Suppressor macrophage (primary cell): ENCODE measurements at places on chromosomes 6 and 20.
A peak's percentile ranks its signal among the peaks of the same experiment; 100 is the strongest.

DNA sequence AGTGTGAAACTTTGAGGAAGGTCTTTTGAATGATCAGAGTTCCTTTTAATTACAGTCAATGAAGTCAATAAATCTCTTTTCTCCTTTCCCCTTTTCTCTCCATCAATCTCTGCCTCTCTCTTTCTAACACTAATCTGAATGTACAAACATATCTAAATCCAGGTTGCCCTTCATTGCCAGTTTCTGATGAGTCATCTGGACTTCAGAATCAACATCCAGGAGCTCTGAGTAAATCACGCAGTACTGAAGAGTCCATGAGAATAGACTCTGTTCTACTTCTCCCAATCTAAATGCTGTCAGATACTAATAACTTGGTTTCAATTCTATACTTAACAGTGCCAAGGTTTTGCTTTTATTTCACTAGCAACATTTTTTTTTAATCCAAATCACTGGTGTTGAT is 238.7 kb upstream of the THEMIS start:
- no peak for DNase-seq

GRCh38 chr6:30570263-30570662 is 979 bp upstream of the ABCF1 start:
- DNase-seq = no peak

DNA sequence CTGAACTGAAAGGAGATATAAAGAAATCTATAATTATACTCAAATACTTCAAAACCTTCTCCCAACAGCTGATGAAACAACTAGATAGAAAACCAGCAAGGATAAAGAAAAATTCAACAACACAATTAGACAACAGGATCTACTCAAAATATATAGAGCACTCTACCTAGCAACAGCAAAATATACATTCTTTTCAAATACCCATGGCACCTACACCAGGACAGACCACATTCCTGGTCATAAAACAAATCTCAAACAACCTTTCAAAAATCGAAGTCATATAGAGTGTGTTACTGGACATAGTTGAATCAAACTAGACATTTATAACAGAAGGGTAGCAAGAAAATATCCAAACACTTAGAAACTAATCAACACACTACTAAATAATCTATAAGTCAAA is 43.2 kb downstream of the RNF24 start:
- no peak for DNase-seq

- DNase-seq = no peak
Observed at GRCh38 chr6:40398810-40399477, 188.2 kb downstream of the LRFN2 start.

- DNase-seq = no peak
Observed at GRCh38 chr20:9635750-9636149, 121.4 kb downstream of the LAMP5 start.

DNA sequence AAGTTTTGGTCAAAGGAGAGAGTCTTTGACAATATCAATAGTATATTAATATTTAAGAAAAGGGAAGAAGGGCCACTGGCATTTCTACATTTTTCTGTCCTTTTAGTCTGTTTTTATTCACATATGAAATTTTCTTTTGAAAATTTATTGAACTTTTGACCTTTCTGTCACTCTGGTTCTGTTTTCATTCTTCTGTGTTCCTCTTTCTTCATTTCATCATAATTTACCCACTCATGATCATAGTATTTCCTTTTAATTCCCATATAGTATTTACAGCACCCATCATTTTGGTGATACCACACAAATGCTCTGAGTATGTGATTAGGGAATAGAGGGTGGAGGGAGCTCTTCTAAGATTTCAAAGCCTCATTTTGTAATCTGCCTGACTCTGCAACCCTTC is 142.8 kb downstream of the GJA1 start:
- no peak for DNase-seq

DNA sequence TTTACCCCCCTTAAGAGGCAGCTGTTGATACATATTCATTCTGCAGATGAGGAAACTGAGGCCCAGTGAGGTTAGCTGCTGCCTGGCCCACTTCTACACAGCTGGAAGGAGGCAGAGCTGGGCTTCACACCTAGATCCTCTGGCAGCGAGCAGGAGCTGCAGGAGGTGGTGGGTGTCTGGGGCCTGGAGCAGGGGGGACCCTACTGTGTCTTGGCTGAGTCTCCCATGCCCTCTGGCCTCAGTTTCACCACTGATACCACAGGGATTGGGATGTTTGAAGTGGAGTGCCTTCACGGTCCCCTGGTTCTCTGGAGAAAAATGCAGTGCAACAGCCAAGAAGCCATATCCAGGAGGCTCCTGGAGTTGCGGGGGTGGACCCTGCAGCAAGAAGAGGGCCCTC is 8.2 kb upstream of the BPIFA2 start:
- DNase-seq = no peak

GRCh38 chr20:20407891-20408805 is 40.2 kb downstream of the INSM1 start:
- DNase-seq = peak; percentile 66

GRCh38 chr6:21603082-21603952 is 9.8 kb downstream of the SOX4 start:
- DNase-seq = no peak

GRCh38 chr6:106910999-106911949 is 63.3 kb downstream of the CD24 start:
- DNase-seq = no peak

DNA sequence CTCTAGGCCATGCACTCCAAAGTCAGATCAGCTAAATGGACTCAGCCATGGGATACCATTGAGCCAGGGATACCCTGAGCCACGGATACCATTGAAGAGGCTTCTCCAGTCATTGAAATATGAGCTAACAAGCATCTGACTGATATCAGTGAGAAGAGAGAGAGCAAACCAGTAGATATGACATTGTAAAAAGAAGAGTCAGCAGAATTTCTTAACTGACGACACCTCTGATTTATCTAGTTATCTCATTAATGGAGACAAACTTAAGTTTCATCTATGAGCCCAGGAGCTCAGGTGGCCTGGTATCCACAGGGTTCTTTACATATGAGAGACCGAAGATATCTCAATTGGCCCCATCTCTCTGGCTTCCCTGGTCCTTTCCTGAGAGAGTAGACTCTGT is 140.6 kb downstream of the TBC1D7 start:
- DNase-seq = no peak

DNA sequence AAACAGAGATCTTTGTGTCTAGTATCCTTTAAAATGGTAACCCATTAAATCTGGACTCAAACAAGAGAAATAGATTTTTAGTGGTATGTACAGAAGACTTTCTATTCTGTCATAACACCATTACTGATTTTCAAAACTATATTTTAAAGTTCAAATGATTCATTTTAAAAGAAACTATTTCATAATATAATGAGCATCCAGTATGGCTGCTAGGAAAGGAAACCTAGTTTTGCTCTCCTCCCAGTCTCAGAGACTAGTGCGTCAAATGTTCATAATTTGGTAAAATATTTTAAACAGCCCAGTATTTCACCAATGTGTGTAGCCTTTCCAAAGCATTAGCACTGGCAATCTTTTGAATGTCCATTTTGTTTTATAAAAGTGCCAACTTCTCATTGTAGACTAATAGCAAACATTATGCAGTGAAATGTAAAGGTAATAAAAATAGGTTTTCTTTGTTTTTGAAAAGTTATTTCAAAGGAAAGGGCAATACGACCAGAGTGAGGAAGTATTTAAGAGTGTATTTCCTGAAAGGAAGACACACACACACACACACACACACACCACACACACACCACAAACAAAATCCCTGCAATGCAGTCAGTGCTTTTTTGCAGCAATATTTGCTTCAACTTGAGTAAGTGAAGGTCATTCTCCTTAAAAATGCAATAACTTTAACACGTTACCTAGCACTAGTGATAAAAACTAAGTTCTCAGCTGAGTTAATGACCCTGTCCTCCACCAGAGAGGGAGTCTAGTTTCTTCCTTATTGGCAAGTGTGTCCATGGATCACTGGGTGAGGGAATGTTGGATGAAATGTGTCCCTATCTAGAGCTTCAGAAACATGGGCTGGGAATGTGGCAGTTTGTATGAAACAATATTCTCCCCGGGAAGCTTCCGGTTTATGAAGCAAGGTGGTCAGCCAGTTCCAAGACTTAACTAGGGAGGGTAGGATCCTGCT is 4.6 kb downstream of the PPP1R3G start:
- DNase-seq = peak; percentile 23

GRCh38 chr6:23323897-23324296 is 754.5 kb downstream of the HDGFL1 start:
- DNase-seq = no peak

DNA sequence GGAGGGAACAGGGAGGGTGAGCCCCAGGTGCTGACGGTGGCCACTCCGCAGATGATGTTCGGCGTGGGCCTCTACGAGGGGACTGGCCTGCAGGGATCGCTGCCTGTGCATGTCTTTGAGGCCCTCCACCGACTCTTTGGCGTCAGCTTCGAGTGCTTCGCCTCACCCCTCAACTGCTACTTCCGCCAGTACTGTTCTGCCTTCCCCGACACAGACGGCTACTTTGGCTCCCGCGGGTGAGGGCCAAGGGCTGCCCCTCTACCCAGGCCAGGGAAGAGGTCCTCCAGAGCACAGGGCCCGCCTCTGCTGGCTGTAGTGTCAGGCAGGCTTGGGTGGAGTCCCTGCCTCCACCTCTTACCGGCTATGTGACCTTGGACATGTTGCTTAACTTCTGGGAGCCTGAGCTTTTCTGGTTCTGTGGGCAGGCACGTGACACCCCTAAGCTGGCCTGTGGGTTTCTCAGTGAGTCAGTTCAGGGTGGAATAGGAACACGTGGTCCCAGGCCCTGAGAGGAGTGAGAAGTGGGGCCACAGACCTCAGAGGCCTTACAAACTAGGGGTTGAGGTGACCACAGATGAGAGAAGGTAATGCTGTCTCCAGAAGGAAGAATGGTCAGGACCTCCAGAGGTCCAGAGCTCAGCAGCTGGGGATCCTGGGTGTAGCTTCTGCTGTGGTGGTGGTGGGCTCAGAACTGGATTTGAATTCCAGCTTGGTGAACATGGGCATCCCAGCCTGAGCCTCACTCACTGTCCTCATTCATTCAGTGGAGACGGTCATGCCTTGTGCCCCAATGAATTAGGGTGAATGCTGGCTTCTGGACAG is 11.9 kb downstream of the PCIF1 start:
- DNase-seq = peak; percentile 96

DNA sequence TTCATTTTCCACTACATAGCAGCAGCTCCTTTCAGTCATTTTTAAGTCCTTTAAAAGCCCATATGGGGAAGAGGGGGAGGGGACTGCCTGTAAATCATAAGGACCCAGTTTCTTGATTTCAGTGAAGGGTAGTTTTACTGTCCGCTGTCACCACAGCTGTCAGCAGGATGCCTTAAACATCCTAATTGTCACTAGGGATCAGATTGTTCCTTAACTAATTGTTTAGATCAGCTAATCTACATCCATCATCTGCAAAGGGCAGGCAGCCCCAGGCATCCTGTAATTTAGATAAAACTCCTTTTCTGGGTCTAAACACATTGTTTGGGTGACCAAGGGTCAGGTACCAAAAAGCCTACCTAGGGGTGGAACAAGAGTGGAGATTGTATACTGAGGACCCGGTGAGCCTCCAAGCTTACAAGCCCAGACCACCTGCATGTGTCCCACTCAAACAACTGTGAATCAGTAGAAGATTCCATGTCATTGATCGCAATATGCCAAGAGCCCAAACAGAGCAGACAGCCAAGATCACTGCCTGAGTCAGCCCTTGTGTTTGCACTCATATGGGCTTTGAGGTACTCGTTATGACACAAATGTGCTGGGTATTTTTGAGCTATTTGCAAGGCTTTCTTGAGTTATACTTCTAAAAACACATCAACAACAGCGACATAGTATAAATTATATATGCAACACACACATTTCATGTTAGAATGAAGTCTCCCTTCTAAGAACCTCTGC is 198.7 kb upstream of the CEP162 start:
- no peak for DNase-seq

- DNase-seq = no peak
Observed at GRCh38 chr6:3919130-3919628, 70.0 kb downstream of the FAM50B start.

DNA sequence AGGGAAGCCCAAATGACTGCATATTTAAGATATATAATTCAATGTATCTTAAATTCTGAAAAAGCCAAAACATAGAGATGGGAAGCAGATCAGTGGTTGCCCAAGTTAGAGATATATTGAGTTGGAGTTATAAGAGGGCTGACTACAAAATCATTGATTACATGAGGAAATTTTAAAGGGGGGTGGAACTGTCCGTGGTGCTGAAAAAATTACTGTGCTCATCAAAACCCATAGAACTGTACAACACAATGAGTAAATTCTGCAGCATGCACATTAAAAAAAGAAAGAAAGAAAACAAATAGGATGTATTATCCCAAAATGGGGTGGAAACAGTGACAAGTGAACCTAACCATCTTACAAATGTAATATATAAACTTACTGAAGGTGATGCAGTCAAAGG is 100.9 kb downstream of the FUT9 start:
- no peak for DNase-seq

DNA sequence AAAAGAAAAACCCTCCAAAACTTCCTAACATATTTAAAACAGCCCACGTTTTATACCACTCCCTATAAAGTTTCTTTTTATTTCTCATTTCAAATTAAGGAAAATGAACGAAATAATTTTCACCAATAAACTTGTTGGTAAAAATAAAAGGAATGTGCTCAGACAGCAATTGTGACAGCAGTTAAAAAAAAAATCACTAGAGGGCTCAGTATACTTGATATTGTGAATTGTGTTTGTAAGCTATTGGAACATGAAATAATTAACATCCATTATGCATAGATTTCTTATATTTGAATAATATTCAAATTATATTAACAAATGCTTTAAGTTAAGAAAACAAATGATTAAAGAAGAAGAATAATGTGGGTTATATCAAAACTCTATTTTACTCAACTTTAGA is 105.5 kb downstream of the ASCC3 start:
- DNase-seq = no peak

DNA sequence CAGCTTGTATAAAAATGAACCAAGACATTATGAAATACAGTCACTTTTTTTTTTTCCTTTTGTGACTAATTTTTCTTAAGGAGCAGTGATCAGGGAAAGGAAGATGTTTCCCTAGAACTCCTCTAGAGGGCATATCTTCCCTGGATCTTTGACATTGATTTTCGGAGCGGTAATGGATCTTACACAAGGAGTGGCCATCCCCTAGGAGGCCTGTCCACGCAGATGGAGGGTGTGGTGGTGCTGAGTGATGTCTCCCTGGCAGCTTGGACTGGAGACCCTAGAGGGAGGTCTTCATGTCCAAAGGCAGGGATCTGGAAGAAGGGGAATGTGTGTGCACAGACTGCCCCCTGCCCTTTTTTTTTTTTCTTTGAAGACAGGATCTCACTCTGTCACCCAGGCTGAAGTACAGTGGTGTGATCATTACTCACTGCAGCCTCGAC is 7.0 kb upstream of the KIFC1 start:
- DNase-seq = peak; percentile 21

DNA sequence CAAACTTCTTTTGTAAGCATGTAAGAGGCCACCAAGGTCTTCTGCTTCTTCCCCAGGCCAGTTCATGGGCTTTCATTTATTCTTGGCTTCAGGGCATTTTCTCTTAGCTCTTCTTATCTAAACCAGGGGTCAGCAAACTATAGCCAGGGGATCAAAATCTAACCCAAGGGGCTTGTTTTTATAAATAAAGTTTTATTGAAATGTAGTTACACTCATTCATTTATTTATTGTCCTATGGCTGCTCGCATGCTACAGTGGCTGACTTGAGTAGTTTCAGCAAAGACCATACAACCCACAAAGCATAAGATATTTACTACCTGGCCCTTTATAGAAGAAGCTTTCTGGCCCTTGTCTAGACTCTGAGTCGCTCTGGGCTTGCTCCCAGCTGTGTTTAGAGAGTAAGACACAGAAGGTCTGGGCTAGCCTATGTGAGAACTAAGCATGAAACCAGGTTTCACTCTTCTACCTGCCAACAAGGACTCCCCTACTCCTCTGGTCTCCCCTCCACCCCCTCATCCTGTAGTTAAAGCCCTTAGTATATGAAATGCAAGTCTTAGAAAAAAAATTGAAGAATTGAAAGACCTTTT is 43.2 kb downstream of the KHDC1L start:
- no peak for DNase-seq
